Jurkat, Clone E6-1 (cell line): ENCODE measurements at places on chromosomes 4 and X.

DNA sequence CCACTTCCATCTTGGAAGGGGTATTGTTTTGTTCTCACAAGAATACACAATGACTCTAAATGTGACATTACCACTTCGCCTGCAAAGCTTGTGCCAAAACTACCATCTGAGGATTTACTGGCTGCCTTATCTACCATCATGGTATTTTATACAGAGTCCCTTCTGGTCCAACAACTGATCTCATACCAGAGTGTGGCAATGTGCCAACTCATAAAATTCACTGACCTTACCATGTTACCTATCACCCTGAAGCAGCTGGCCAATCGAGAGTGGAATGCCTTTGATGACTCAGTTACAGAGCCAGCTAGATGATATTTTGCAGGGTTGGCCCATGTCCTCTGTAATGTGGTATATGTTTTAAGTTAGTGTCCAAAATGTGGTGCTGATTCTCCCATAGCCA is 3.8 kb upstream of the SERPINA7 start:
- no peak for DNase-seq

DNA sequence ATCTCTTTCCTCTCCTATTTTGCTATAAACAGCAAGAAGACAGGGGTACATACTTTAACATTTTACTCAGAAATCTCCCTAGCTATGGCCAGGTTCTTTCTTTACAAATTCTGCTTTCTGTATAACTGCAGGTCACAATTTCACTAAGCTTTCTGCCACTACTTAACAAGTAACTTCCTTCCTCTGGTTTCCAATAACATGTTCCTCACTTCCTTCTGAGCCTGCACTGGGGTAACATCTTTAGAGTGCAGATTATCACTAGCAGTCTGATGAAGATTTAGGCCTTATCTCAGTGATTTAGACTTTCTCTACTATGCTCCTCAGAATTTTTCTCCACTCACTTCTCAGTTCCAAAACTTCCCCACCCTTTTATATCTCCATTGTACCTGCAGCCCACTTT is 1930.5 kb upstream of the AGA start:
- DNase-seq: no peak

DNA sequence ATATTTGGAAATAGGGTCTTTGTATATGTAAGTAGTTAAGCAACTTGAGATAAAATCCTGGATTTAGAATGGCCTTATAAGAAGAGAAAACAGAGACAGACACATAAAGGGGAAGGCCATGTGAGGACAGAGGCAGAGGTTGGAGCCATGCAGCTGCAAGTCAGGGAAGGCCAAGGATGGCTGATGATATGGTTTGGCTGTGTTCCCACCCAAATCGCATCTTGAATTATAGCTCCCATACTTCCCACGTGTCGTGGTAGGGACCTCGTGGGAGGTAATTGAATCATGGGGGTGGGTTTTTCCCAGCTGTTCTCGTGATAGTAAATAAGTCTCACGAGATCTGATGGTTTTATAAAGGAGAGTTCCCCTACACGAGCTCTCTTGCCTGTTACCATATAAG is 76.3 kb downstream of the STK32B start:
- no peak for DNase-seq

DNA sequence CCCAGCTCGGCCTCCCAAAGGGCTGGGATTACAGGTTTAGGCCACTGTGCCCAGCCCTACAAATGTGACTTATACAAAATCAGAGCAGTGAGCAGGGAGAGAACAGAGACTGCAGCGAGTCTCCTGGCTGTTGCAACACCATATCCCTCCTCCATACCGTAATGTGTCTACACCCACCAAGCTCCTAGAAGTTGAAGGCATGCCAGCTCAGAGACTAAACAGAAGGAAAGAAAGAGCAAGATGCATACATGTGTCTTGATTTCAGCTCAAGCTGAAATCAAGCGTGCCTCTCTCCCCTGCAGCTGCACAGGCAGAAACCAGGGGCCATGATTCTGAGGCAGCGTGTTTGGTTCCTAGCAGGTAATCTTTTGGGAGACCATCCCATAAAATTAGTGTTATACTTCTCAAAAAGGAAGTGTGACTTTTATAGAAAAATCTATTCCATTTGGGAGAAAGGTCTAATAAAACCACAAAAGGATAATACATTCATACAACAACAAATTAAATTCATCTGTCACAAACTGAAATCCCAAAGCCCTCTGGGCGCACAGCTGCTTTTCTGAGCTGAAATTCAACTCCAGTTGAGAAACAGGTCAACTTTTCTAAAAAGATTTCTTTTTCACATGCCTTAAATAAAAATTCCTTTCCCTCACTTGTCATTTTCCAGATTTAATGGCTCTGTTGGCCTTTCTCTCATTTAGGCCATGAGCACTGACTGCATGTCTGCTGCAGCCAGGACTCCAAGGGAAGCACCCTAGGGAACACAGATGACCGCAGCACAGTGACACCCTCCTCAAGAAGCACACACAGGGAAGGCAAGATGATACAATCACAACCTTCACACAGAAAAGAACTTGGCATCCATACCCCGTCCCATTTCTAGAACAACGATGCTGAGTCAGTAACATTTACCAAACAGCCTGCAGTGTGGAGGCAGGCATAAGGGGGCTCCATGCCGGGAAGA is 34.4 kb downstream of the AFAP1 start:
- no peak for DNase-seq

DNA sequence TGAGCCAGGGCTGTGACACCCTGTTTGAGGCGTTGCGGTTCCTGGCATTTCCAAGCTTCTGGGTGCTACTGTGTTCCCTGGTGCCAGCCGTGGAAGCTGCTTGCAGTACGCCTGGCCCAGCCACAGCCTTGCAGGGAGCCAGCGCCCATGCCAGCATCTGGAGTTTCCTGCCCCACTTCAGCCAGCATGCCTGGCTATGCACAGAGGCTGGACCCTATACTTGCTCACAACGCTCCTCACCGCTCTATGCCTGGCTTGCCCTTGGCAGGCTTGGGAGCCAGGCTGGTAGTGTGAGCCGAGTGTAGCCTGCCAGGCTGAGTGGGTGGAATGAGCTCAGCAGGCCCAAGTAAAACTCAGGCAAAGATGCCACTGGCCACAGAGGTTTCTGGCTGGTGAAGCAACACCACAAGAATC is 22.4 kb downstream of the PRRG1 start:
- DNase-seq: no peak

DNA sequence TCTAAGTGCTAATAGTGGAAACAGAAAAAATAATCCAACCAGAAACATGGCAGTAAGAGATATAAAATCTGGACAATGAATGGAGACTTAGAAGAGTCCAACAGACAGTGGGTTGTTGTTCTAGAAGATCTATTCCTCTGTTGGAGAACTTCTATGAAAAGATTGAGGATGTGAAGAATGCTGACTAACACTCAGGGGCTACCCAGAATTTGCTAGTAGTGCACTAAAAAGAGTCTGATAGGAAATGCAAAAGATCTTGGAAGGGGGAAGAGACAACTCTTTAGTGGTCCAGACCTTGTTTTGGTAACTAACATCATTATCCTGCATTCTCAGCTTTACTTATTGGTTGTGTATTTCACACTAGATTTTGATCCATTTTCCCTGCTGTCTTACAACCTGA is 77.9 kb downstream of the SMARCA1 start:
- no peak for DNase-seq
